Stimulated activated naive CD4-positive, alpha-beta T cell treated with Interleukin-2 at 50 U/mL for 16 hours (primary cell): ENCODE measurements at places on chromosomes 5 and 9.

DNA sequence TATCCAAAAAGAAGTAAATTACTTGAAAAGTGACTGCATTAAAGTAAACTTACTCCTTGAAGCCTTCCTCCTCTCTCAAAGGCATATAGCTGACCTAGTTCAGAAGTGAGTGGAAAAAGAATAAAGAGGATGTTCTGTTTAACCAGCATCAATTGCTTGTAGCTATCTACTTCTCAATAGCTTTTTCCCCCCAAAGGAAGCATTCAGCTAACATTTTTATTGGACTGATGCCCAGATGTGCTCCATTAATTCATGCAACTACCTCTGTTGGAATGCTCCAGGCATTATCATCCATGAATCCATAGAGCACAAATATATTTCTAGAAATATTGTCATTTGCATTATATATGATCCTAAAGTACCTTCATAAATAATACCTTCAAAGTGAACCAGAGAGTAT is 132.8 kb downstream of the RASEF start:
- no peak for DNase-seq

- no peak for DNase-seq
Observed at GRCh38 chr5:53090229-53090628, 19.3 kb downstream of the MOCS2 start.

DNA sequence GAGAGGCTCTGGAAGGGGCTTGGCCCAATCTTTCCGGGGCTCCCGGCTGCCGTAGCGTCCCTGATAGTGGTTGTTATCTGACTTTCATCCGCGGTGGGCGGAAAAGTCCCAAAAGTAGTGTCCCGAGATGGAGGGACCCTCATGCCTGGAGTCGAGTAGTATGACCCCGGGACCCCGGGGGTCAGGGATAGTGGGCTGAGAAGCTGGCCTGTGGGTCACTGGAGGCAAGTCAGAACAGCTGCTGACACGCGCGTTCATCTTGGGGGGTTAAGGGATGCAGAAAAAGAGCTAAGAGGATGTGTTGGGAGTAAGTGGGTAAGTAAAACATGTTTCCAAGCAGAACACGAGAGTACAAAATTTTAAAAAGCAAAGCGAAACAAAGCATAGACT is 123.4 kb downstream of the TMEM161B start:
- no peak for DNase-seq

- DNase-seq, result no peak
Observed at GRCh38 chr5:159112436-159112835, 12.7 kb upstream of the EBF1 start.

GRCh38 chr5:137195483-137195882 is 303.6 kb downstream of the SPOCK1 start:
- no peak for DNase-seq

- no peak for DNase-seq
Observed at GRCh38 chr5:160315968-160316367, 3.6 kb upstream of the CCNJL start.

DNA sequence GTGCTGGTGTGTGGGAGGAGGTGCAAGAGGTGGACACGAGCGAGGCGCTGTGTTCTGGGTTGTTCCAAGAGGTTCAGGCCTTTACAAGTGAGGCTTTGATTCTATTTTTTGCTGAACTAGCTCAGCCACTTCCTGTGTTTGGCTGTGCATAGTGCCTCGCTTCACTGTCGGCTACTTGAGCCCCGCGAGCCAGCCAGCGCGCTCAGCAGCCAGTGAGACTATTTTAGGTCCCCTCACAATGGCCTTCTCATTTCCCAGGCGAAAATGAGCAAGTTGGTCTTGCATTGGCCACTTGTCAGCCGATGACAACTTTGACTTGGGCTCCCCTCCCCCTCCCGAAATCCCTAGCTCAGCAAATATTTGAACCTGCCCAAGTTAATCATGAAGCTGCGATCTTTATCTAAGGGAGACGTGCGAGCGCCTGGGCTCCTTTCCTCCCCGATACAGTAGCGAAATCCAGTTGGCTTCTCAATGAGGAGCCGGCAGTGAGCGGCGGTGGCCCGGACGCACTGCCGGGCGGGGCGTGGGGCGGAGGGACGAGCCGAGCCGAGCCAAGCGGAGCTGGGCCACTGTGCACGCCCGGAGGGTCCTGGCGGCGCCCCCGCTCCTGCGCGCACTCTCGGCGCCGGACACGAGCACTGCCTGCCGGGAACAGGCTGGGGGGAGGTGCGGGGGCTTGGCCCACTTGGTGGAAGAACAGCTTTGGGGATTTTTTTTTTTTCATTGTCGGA is 72.6 kb downstream of the PIK3R1 start:
- DNase-seq, result peak; percentile 56
